ENCODE measurements at places on chromosomes 16 and 17.

GRCh38 chr16:74253161-74253938 is 43.3 kb upstream of the PSMD7 start:
- no peak for DNase-seq

- DNase-seq = no peak
Observed at GRCh38 chr16:6946802-6947201, 385.8 kb upstream of the RBFOX1 start.

GRCh38 chr17:40352237-40352778 is 12.2 kb downstream of the GJD3 start:
- no peak for DNase-seq

DNA sequence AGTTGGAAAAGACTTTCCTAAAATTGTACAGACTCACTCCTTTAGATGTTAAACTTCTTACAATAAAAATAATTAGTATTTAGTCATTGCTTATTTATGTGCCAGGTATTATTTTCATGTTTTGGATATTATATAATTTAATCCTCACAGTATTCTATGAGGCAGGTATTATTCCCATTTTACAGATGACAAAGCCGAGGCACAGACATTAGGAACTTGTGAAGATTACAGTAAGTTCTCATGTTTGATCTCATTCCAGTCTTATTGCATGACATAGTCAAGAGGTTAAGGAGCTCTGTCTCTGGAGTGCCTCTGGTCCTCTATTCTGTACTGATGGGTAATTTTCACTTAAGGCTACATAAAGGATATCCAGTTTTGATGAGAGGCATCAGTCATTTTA is 3.3 kb downstream of the HEATR3 start:
- DNase-seq = no peak

DNA sequence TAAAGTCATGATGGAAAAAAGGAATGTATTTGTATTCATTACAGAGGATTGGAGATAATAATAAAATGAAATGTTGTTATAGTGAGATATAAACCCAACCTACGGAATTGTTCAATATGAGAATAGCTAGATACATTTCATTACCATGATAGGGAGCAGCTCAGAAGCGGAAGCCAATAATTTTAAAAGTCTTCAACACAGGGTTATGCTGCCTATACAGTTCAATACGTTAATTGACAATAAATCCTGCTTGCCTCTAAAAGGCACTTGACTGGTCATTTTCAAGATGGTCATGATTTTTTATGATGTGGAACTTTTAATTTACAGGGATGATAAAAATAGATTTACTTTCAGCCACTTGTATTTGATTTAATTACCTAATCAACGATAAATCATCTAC is 506.8 kb downstream of the TMEM114 start:
- DNase-seq = no peak

DNA sequence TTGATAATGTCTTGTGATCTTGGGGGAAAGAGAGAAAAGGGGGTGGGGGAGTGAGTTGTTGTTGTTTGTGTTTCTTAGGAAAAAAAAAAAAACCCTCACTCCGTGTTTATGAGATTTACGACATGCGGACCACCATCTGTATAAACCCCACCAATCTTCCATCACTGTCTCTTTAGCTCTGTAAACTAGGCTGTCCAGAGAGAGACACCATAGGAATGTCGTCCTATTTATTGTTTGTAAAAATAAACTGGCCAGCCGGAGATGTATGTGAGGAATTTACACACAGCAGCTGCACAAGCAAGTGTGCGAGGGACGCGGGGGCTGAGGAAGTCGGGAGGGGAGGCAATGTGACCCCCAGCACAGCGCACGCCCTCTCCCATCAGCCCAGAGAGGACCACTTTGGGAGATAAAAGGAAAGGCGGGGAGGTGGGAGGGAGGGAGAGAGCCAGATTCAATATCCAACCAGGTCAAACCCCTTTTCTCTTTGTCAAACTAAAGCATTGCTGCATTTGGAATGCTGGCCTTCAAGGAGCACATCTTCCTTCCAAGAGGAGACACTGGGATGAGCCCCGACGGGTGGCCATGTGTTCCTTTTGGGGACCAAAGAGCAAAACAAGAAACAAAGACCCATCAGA is 136.2 kb upstream of the SALL1 start:
- DNase-seq = no peak

DNA sequence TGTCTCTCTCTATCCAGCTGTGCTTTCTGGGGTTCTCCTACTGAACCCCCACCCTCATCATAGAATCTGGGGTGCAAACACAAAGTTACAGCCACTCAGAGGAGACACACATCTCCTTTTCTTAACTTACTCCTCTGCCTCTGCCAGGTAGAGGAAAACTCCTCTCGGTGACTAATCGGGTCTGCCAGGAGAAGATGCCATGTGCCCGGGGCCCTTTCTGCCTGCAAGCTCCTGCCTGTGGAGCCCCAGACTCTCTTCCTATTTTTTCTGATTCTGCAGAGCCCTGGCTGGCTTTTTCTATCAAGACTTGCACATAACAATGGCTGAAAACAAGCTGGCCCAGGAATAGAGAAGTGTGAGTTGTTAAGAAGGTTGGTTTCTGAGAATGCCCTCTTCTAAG is 10.4 kb downstream of the SLC6A4 start:
- no peak for DNase-seq

GRCh38 chr17:81020767-81021497 is 14.0 kb upstream of the BAIAP2 start:
- DNase-seq = peak; percentile 61

DNA sequence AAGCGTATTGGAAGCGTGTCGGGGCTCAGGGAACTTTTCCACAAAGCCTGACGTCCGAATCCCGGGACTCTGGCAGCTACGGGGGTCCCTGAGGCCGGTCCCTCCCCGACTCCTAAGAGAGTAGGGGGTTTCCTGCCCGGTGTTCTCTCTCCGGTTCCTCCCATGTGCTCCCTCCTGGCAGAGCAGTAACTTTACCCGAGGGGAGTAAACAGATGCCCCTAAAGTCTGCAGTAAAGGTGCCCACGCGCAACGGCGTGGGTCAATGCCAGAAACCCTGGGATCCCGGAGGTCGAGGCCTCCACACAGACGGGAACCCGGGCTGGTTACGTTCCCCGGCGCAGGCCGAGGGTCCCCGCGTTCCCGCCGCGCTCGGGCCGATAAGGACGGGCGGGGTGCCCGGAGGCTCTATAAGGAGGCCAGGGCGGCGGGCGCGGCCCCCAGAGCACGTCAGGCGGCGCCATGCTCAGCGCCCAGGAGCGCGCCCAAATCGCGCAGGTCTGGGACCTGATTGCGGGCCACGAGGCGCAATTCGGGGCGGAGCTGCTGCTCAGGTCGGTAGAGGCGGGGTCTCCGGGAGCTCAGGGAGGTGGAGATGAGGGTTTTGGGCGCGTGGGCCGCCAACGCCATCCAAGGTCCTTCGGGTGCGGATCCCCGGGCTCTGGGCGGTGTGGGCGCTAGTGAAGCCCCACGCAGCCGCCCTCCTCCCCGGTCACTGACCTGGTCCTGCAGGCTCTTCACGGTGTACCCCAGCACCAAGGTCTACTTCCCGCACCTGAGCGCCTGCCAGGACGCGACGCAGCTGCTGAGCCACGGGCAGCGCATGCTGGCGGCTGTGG is at the start of gene HBM:
Gene HBM, plus strand, starts transcription at position 440 of the 836 bp plus-strand sequence. Its CDS starts 20 bp downstream, at position 460.
- no peak for DNase-seq

DNA sequence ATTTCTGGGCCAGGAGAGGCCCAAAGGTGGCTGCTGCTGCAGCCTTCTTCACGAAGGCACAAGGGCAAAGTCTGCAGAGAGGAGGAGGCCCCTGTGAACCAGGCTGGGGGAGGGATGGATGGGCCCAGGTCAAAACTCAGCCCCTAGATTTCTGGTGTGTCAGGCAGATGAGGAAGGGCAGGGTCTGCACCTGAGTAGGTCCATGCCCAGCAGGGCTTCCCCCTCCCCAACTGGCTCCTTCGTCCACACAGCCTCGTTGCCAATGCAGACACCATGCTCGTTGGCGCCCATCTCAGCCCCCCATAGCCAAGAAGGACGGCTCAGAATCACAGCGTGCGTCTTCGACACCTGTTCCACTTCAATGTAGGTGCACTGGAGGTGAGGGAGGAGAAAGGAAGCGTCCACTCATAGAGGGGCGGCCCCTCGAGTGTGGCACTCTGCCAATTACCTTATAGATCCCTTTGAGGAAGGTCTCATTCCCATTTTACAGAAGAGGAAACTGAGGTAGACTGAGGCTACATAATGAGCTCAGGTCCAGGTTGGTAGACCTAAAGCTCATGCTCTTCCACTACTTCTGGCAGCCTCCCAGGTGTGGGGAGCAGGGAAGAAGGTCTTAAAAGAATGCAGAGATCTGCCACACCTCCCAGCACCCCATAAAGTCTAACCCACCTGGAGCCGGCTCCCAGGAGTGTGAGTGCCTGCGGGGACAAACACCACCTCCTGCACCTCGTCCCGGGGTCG is 902 bp downstream of the SCRN2 start:
- no peak for DNase-seq

DNA sequence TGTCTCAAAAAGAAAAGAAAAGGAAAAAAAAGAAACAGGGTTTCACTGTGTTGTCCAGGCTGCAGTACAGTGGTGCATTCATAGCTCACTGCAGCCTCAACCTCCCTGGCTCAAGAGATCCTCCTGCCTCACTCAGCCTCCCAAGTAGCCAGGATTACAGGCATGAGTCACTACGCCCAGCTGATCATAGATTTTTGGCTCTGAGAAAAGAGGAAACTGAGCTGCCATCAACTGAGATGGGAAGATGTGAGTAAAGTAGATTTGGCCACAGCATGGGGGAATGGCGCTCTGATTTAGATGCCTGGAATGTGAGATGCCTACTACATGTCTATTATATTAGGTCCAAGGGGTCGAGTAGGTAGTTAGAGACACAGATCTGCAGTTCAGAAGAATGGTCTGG is 5.9 kb upstream of the NAGS start:
- DNase-seq = no peak

DNA sequence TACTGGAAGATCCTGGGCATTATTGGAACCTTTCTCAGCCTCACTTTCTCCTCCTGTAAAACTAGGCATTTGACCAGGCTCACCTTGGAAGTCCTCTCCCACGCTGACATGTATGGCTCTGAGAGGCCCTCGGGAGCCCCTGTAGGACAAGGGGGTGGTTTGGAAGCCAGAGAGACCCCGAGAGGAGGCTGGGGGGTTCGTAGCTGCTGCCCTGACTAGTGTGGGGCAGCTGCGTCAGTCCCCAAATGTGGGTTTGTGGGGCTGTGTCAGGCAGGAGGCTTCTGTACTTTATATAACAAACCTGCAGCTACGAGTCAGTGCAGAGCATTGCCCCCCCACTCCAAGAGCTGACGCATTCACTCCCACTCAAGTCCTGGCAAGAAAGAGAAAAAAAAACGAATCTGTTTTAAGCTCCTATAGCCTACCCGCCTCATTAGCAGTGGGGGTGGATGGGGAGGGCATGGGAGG is 1.8 kb downstream of the CX3CL1 start:
- DNase-seq = no peak

DNA sequence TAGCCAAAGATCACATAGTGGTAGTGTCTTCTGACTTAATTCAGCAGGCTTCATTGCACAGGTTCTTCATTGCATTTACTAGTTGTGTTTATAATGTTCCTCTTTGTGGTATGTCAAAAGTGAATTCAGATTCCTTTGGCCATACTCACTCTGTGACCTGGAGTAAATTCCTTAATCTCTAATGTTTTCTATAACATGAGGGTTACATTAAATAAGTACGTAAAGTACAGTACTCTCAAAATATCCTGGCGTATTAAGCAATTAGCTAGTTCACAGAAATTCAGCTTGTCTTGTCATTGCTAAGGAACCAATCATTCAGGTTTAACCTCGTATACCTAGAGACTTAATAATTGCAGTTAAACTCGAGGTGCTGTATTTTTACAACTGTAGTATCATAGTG is 4.2 kb downstream of the RPS6KB1 start:
- no peak for DNase-seq

GRCh38 chr16:87418216-87418615 is 26.1 kb downstream of the MAP1LC3B start:
- DNase-seq = no peak

GRCh38 chr17:81825841-81826466 is 7.1 kb downstream of the MCRIP1 start:
- no peak for DNase-seq

DNA sequence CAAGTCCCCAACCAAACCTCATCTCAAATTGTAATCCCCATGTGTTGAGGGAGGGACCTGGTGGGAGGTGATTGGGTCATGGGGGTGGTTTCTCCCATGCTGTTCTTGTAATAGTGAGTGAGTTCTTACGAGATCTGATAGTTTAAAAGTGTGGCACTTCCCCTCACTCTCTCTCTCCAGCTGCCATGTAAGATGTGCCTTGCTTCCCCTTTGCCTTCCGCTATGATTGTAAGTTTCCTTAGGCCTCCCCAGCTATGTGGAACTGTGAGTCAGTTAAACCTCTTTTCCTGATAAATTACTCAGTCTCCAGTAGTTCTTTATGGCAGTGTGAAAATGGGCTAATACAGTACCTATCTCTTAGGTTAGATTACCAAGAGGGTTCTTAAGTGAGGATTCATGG is 5.8 kb downstream of the PMFBP1 start:
- DNase-seq = no peak

DNA sequence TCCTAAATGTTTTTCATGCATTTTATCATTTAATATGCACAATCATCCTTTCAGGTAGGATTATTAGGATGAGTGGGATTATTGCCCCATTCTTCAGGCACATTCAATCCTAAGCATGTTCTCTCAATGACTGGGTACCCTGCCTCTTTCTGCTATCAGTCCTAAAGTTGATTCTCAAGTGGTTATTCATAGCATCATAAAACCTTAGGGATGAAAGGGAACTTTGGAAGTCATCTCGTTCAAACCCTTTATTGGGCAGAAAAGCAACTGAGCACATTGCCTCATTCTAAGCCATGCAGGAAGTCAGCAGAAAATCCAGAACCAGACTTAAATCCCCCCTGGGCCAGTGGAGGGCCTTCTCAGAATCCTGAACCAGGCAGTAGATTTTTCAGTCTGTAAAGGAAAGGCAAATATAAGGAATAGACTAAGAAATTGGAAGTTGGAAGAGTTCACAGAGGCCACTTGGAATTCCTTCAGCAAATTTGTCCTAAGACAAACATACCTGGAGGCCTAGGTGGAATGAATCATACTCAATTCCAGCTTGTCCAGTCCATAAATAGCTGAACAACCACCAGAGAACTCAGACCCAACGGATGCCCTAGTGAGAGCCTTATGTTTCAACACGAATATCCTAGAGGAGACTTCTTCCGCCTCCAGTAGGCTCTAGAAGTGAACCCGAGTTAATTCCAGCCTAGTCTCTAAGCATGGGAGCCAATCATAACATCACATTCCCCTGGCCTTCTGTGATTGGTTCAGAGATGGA is 62.7 kb downstream of the IRX6 start:
- DNase-seq = no peak
